Daoy (cell line): ENCODE measurements at places on chromosomes 16 and 17. TPM values are rescaled to one million over a fixed set of nuclear protein-coding genes. Genes with fewer than 3 reads are reported as not detected.

- DNase-seq = no peak
These were observed 11.8 kb downstream of the PDZD9 start for GRCh38 chr16:21989133-21989532.

- DNase-seq = no peak
These were observed 8.8 kb upstream of the DNASE1 start for GRCh38 chr16:3645504-3646347.

Gene PDK2
- total RNA-seq = 4.5 and 5.7 TPM in 2 replicates

GRCh38 chr16:11667221-11667823 is 933 bp upstream of the SNN start:
- no peak for DNase-seq

Gene HYDIN
- 1.1 and 2.5 TPM in 2 replicates for total RNA-seq

DNA sequence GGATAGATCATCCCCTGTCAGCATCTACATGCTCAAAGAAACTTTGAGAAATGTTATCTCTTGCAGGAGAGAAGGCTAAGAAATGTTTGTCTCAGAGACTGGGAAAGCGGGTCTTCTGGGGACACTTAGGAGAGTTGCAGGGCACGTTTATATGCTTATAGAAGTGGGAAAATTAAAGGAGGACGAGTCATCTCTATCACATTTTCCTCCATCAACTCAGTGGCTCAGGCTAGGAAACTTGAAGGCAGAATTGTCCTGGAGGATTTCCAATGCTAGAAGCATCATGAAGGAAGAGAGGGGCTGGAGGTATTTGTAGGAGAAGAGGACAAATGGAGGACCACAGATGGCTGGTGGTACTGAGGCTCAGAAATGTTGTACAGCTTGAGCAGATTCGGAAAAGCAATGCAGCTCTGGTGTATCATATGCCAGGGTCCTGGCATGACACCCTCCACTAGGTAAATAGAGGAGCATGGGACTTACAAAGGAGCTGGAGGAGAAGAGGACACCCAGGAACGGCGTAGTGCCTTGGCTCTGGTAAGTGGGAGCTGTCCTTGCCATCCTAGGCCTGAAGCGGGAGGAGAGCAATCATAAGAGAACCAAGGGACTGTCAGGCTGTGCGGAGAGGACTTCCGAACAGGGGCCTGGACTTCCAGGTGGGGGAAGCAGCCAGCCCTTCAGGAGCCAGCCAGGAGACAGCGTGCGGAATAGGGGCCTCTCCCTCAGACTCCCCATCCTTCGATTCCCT is 4.5 kb upstream of the HS3ST3B1 start:
- no peak for DNase-seq

- DNase-seq = no peak
These were observed 38.7 kb upstream of the FOXJ1 start for GRCh38 chr17:76179496-76180467.

Gene PERCC1
- total RNA-seq = not detected in 2 replicates

Gene CMTM2
- total RNA-seq = not detected in 2 replicates

Gene RNF43
- 0.57 and 1.5 TPM in 2 replicates for total RNA-seq

- peak; percentile 77 for DNase-seq
These were observed 6.1 kb downstream of the SSTR5 start for GRCh38 chr16:1078579-1079021.

DNA sequence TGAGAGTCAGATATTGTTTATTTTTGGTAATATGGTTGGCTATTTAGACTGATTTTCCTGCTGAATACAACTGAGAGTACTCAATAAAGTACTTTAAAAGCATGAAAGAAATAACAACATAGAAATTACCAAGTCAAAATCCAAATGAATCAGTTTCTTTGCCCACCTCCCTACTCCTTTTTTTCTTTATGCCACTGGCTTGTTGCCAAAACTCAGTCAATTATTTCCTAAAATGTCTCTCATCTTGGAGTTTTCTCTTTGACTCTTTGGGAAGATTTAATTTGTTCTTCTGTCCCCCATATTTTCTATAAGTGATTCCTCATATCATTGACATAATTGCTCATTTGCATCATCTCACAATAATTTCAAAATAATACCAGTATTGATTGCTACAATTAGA is 2.6 kb upstream of the OMG start:
- DNase-seq = no peak
